ENCODE measurements at places on chromosomes 12 and 14.

DNA sequence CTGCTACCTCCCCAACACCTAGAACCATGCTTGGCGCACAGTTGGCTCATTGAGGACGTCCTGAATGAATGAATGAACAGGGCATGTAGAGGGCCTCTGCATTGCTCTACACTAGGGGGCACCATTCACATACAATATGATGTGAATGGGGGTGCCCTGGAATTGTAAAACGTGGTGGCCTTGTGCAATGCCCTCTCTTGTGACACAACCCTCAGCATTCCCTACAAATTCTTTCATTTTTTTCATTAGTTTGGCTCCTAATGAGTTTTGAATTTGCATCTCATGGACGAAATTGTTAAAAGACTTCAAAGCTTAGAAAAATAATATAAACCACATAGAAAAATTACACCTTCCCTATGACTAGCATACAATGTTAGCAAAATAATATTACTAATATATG lies 2.3 kb upstream of the DIO2 start:
- no peak for DNase-seq

GRCh38 chr12:109740694-109741245 lies 27.1 kb downstream of the FAM222A start:
- no peak for DNase-seq

DNA sequence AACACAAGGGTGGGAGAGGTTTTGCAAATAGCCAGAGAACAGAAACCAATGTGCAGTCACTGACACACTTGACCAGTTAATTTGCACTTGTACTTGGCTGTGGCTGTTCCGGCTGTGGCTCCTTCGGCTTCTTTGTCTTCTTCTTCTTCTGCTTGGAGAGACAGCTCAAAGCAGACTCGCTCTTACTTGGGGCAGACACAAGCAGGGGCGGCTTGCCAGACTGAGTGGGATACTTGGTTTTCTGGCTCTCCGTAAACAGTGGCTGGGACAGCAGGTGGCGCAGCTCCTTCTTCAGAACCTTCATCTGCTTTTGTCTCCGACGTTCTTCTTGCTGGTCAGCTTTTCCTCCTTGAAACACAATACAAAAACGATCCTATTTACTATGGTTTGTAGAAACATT lies 25.0 kb downstream of the OTUB2 start:
- no peak for DNase-seq

GRCh38 chr14:92586963-92587699 lies 73.5 kb downstream of the RIN3 start:
- DNase-seq: no peak

GRCh38 chr12:91126516-91126915 lies 15.2 kb upstream of the LUM start:
- no peak for DNase-seq

DNA sequence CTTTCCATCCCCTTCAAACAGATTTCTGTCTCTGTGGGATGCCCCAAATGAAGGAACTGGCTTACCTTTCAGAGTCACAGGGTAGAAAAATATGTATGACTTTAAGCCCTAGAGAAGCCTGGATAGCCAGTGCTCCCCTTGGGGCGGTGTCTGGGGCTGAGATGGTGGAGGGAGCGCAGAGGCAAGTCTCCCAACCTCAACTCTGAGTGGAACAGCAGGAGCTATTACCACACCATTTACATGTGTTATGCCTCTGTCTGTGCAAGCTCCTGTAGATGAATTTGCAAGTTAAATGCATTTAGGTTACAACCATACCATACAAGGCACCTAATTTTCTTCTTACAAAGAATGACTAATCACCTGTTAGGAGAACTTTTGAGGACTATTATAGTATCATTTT lies 50.4 kb upstream of the CLMN start:
- DNase-seq: no peak

- DNase-seq: no peak
These were observed 45.3 kb downstream of the FBXO34 start for GRCh38 chr14:55316564-55316963.

- DNase-seq: no peak
These were observed 200.2 kb upstream of the MYL2 start for GRCh38 chr12:111120578-111120977.

DNA sequence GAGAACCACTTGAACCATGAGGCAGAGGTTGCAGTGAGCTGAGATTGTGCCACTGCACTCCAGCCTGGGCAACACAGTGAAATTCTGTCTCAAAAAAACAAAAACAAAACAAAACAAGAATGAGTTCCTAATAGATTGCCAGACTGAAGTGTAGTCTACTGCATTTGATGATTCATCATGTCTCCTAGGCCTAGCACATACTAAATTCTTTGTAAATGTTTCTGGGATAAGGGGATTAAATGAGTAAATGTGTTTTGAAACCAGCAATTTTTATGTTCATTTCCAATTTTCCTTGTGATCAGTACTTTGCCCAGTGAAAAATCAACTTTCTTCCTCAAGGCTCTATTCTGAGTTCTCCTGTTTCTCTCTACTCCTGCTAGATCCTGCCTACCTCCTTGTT lies 2.9 kb upstream of the DYRK2 start:
- no peak for DNase-seq

DNA sequence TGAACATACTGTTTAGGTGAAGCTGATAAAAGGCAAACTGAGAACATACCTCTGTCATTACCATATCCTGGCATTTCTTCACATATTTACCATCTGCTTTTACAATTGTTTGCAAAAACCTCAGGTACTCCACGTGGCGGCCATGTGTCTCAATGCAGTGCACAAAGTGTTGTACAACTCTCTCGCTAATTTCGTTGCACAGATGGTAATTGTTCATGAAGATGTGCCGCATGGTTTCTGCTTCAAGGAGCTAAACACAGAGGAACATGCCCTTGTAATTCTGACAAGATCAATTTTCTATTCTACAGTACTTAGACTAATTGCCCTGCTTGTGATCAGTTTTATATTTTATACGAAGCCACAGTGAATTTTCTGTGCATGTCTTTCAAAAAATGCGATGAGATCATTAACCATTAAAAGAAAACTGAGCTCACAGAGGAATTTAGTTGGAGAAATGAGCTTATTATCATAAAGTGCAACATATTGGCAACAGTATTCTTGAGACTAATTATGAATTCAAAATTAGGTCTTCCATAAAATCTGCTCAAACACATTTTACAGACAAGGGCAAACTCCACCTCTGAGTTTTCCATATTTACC lies 233.8 kb downstream of the ITPR2 start:
- DNase-seq: no peak

GRCh38 chr14:51129130-51129529 lies 34.2 kb upstream of the TRIM9 start:
- DNase-seq: no peak

- DNase-seq: no peak
These were observed 117.1 kb downstream of the NAV3 start for GRCh38 chr12:77947746-77948145.

DNA sequence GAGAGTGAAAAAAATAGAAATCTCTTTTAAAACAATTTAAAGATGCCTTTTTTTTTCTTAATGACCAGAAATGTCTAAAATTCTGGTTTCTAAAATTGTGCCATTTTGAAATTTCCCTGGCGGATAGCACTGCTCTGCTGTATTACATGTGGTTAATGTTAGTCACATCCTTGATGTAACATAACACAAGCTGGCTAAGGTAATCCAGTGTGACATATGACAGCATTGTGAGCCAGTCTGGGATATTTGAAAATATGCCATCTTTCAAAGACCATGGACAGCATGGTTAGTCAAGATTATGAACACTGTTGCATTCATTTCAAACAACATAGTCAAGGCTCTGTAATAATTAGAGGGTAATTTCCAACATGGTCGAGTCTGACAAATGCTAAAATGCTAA lies 133.2 kb downstream of the ALX1 start:
- no peak for DNase-seq

GRCh38 chr12:125072496-125072895 lies 7.3 kb downstream of the AACS start:
- DNase-seq: no peak

GRCh38 chr14:57834961-57835360 lies 30.9 kb downstream of the SLC35F4 start:
- no peak for DNase-seq

- DNase-seq: no peak
These were observed 16.6 kb downstream of the LRTM2 start for GRCh38 chr12:1836854-1837421.

GRCh38 chr12:117076410-117077372 lies 22.5 kb downstream of the TESC start:
- DNase-seq: no peak

GRCh38 chr14:64707661-64708060 lies 3.4 kb downstream of the PLEKHG3 start:
- no peak for DNase-seq

DNA sequence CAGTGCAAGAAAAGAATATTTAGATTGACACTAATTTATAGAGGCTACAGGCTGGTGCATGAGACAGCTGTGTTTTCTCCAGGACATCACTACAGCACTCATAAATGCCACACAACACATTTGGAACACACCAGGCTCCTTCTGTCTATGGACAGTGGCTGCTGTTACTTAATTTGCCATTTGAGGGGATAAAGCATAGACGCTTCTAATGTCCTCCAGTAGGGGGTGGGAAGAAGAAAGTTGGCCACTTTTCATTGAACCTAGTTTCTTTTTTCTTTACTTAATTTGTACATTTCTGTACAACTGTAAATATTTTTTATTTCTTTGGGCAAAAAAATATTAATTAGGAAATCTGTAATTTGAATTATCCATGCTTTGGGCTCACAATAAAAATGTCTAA lies 12.4 kb upstream of the RTN1 start:
- DNase-seq: no peak

GRCh38 chr14:80388980-80389711 lies 177.8 kb upstream of the DIO2 start:
- no peak for DNase-seq

GRCh38 chr12:67662910-67663538 lies 14.5 kb downstream of the DYRK2 start:
- DNase-seq: no peak

GRCh38 chr14:38567703-38568102 lies 311.8 kb upstream of the CLEC14A start:
- no peak for DNase-seq

DNA sequence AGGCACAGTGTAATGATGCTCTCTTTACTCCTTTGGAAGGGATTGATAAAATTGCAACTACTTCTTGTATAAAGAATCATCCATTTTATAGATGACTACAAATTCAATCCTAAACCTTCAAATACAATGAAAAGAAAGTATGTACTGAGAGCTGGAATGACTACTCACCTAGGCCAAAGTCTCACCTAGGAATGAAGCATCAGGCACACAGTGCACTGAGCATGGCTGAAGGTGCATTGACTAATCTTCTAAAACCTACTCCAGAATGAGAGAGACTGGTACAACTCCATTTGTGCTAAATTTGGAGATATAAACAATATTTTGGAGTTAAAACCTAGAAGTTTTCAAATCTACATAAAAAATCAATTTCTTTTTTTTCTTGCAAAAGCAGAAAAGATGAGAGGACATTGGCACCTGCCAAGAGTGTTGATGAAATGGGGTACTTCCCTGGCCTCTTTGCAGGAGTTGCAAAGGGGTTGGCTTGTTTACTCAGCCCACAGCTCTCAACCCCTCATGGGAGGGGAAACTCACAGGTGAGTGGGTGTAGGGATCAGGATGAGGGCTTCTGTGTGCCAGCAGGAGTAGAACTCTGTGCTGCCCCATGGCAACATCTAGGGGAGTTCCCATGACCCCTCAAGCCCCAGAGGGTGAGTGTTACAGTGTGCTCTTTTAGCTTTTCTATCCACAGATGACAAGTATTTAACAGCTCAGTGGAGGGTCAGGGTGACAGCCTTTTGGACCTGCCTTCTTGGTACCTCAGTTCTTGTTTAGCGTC lies 31.3 kb downstream of the CLECL1 start:
- no peak for DNase-seq

- DNase-seq: no peak
These were observed 74.8 kb downstream of the ARL6IP4 start for GRCh38 chr12:123055281-123055766.

- no peak for DNase-seq
These were observed 54.0 kb upstream of the OAS1 start for GRCh38 chr12:112852810-112853209.

DNA sequence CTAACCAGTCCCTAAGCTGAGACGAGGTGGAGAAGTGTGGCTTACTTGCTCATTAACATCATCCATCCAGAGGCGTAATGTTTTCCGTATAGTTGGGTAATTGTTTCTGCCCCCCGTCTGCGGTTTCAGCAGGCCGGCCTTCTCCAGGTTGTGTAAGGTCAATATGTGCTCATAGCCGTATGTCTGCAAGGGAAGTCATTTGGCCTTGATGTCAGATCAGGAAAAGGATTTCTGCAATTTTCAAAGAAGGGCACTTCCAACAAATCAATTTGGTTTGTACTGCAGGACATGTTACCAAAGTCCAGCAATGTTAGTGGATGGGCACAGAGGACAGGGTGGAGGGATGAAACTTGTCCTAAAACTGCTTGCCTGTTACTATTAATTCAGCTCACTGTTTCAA lies 9.9 kb upstream of the DIABLO start:
- DNase-seq: no peak

DNA sequence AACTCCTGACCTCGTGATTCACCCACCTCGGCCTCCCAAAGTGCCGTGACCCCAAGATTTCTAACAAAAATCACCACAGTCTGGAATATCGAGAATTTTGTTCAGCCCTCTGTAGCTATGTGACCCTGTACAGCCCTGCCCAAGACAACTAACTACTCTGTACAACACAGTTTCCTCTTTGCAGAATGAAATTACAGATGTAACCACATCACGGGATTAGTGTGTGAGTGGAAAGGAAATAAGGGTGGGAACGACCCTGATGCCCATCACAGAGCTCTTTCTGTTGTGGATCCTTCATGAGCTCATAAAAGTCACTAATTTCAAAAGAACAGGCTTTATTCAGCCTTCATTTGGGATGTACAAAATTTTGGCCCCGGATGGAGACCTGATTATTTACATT lies 50.5 kb upstream of the KRR1 start:
- no peak for DNase-seq

DNA sequence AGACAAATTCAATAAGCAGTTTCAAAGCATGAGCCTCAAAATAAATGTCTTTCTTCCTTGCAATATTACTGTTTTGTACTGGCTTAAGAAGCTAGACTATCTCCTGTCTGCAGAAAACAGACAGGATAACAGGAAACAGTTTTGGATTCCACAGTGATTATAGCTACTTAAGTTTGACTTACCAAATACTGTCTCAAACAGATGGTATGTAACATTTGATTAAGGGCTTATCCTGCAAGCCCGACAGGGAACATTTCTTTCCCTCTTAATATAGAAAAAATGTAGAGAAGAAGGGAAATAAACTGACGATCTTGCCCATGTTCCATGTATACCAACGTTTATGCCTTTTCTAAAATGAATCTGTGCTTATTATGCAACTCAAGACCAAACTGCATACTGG lies 179.9 kb upstream of the EEA1 start:
- no peak for DNase-seq

GRCh38 chr12:53755451-53755891 lies 3.7 kb upstream of the CISTR start:
- no peak for DNase-seq

GRCh38 chr12:71665090-71665463 lies 976 bp downstream of the THAP2 start:
- no peak for DNase-seq

- DNase-seq: no peak
These were observed 73.9 kb downstream of the ARMH4 start for GRCh38 chr14:58078068-58078467.

Data from stimulated activated CD4-positive, alpha-beta T cell treated with anti-CD3 and anti-CD28 coated beads, Interleukin-2, amount 100 ng/mL, for 24 hours (primary cell).